CD4-positive, alpha-beta memory T cell (primary cell): ENCODE measurements at places on chromosomes 13 and 19. TPM values are rescaled to one million over a fixed set of nuclear protein-coding genes. Genes with fewer than 3 reads are reported as not detected.

DNA sequence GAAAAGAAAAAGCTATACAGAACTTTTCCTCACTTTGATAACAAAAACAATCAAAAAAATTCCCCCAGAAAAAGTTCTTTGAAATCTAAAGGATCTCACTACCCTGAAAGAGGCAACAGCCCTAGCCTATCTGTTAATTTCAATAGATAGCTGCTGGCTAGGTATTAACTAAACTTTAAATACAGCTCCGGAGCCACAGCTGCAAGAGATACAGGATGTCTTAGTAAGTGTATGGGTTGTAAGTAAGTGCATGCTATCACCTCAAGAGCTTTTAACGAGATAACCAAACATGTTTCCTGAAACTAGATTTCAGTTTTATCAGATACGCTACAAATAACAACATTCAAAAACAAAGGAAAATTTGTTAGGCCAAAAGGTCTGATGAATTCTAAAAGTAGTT, 148.4 kb downstream of the KLF12 start:
- H3K27me3 ChIP-seq = no peaks in the 10 kb centered on the region
- peaks cover 78% of the 10 kb centered on the region for H3K4me1 ChIP-seq
- peaks cover 4% of the 10 kb centered on the region for H3K36me3 ChIP-seq

DNA sequence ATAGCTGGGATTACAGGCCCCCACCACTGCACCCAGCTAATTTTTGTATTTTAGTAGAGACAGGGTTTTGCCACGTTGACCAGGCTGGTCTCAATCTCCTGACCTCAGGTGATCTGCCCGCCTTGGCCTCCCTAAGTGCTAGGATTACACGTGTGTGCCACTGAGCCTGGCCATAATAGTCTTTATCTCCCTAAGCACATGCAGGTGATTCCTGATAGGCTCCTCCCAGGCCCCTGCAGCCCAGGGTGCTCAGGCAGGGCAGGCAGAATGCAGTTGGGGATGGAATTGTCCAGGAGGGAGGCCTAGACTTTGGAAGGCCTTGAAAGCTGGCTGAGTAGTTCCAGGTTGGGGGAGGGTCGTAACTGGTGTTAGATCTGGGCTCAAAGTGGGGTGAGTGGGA, 8.5 kb downstream of the ZNF526 start:
- peaks cover 72% of the 10 kb centered on the region for H3K36me3 ChIP-seq
- H3K27ac ChIP-seq = no peak overlapping the region
- peaks cover 3% of the 10 kb centered on the region for H3K4me1 ChIP-seq
- H3K4me3 ChIP-seq = no peak overlapping the region

GRCh38 chr13:32021785-32022184, 9.8 kb upstream of the FRY start:
- no peaks in the 10 kb centered on the region for H3K27me3 ChIP-seq
- H3K27ac ChIP-seq = no peak overlapping the region
- no peak overlapping the region for H3K4me3 ChIP-seq
- H3K4me1 ChIP-seq = no peaks in the 10 kb centered on the region
- H3K36me3 ChIP-seq = no peaks in the 10 kb centered on the region

ZNF90 gene
- 5.4 TPM for total RNA-seq

- no peaks in the 10 kb centered on the region for H3K27me3 ChIP-seq
- no peak overlapping the region for H3K4me3 ChIP-seq
- no peaks in the 10 kb centered on the region for H3K36me3 ChIP-seq
- H3K27ac ChIP-seq = no peak overlapping the region
Observed at GRCh38 chr13:27001705-27002104, 169.9 kb downstream of the USP12 start.

GRCh38 chr13:98447881-98448641, 128.8 kb downstream of the STK24 start:
- H3K27me3 ChIP-seq = no peaks in the 10 kb centered on the region
- peaks cover 20% of the 10 kb centered on the region for H3K36me3 ChIP-seq
- peaks cover 31% of the 10 kb centered on the region for H3K4me1 ChIP-seq
- H3K4me3 ChIP-seq = no peak overlapping the region
- no peak overlapping the region for H3K27ac ChIP-seq
- DNase-seq = no peak
